ENCODE measurements at places on chromosomes 12 and 14. TPM values are rescaled to one million over a fixed set of nuclear protein-coding genes. Genes with fewer than 3 reads are reported as not detected.

Gene KRT80
- 2.0 TPM for total RNA-seq

Gene GPD1
- not detected for total RNA-seq

Gene RERGL
- not detected for total RNA-seq

Gene MYL2
- total RNA-seq: not detected

Gene POLE2
- total RNA-seq: 18.2 TPM

Gene ANO4
- total RNA-seq: 0.13 TPM

Gene TAS2R10
- total RNA-seq: 0.74 TPM

Gene GYS2
- total RNA-seq: not detected

Gene TMEM119
- not detected for total RNA-seq

Gene LRP1
- 4.6 TPM for total RNA-seq

Gene MFAP5
- 0.25 TPM for total RNA-seq

Gene HPD
- total RNA-seq: not detected

Gene OTX2
- total RNA-seq: not detected

Gene GRIP1
- total RNA-seq: not detected

Gene SCN8A
- 30.7 TPM for total RNA-seq

Gene ENTPD5
- total RNA-seq: 12.7 TPM

Gene ARHGDIB
- 231 TPM for total RNA-seq

Gene ST8SIA1
- total RNA-seq: 0.07 TPM

Gene NFKBIA
- 128 TPM for total RNA-seq

Gene HOXC5
- total RNA-seq: not detected

Gene KRT8
- 8.8 TPM for total RNA-seq

Gene CD69
- 0.14 TPM for total RNA-seq

Gene SSTR1
- 1.2 TPM for total RNA-seq

Gene KERA
- total RNA-seq: not detected

Gene METAP2
- 86.5 TPM for total RNA-seq

Gene KRT6C
- total RNA-seq: 0.07 TPM

All from pulmonary artery endothelial cell (primary cell).